Activated naive CD8-positive, alpha-beta T cell treated with anti-CD3 and anti-CD28 coated beads, Interleukin-2, amount 50 U/mL, for 16 hours (primary cell): ENCODE measurements at places on chromosomes 6 and 20.
A peak's percentile ranks its signal among the peaks of the same experiment; 100 is the strongest.

GRCh38 chr6:144344646-144345045 is 59.5 kb downstream of the UTRN start:
- DNase-seq, result no peak

- peak; percentile 25 for DNase-seq
These were observed 32.6 kb upstream of the PHACTR3 start for GRCh38 chr20:59571551-59572314.

GRCh38 chr6:159988983-159989454 is 20.1 kb downstream of the IGF2R start:
- no peak for DNase-seq

- no peak for DNase-seq
These were observed 231.6 kb downstream of the QKI start for GRCh38 chr6:163646133-163646532.

DNA sequence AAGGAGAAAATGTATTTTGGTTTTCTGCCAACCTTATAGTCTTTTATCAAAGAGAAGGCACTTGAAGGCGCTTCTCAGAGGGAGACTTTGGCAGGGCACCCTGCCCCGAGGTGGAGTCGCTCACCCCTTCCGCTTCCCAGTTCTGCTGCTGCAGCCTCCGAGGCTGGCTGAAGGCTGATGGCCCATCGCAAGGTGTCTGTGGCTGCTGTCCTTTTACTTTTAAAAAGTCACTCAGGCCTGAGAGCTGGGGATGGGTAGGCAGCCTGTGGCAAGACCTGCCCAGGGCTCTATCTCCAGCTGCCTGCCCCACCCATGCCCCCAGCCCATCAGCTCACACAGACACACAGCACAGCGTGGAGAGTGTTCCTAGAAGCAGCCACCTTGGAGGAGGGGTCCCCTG is 206.6 kb upstream of the CST7 start:
- no peak for DNase-seq

GRCh38 chr6:27188061-27188884 is 59.2 kb upstream of the PRSS16 start:
- DNase-seq, result no peak

GRCh38 chr6:35044145-35044745 is 96.9 kb downstream of the TCP11 start:
- no peak for DNase-seq

DNA sequence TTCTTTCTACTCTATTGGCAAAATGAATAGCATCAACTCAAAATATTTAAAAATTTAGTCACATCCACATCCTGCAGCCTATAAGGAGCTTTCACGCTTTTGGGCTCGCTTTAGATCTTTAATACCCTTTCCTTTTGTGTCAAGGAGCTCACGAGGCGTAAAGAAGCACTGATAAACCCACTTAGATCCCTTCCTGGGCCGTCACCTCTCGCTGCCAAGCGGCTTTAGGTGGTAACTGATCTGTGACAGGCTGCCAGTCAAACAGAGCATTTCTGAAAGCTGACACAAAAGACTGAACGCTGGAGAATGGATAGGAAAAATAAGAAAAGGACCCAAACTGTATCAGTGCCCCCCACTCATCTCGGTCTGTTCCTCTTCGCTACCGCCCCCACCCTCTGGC is 385.7 kb upstream of the MMS22L start:
- DNase-seq, result no peak

- DNase-seq, result no peak
These were observed 547.9 kb upstream of the PTCHD4 start for GRCh38 chr6:48658915-48659314.

GRCh38 chr20:54565255-54565654 is 89.9 kb downstream of the DOK5 start:
- no peak for DNase-seq

DNA sequence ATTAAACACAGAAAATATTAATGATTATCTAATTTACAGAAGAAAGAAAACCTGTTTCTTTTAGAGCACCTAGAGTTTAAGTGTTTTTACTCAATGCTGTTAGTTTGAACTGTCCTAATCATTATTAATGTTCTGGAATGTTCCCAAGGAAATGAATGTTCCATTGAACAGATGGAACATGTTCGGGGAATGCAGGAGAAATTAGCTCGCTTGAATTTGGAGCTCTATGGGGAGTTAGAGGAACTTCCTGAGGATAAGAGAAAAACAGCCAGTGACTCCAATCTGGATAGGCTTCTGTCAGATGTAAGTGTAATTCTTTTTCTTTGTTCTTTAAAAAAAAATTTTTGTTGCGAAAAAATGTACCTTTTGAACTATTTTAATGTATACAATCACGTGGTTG is 10.8 kb upstream of the ECT2L start:
- DNase-seq, result no peak

DNA sequence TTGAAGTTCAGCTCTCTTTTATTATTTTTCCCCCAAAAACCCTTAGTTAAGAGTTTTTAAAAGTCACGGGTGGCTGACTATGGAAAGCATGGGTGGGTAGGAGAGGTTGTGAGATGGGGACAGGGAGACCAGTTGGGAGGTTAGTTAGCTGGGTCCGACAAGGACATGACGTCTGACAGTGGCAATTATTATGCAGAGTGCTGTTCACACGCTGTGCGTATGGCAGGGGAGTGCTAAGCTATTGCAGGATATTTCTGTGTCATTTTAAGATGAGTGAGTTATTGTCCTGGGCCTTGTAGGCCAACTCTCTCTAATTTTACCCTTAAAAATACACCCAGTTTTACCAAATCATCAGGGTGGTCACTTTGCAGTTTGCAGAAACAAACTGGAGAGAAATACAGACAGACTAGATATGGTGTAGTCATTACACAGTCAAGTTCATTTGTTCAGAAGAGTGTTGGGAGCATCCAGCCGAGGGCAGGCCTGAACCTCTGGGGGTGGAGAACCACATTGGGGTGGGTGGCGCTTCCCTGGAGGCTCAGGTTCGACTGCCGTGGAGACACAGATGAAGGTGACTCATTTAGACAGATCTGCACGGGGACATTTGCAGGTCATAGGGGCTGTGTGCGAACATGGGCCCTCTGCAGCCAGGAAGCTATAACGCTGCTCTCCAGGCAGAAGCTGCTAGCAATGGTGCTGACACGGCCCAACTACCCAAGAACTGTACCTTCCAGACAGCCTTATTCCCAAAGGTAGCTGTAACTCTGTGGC is 307.6 kb downstream of the QKI start:
- no peak for DNase-seq

DNA sequence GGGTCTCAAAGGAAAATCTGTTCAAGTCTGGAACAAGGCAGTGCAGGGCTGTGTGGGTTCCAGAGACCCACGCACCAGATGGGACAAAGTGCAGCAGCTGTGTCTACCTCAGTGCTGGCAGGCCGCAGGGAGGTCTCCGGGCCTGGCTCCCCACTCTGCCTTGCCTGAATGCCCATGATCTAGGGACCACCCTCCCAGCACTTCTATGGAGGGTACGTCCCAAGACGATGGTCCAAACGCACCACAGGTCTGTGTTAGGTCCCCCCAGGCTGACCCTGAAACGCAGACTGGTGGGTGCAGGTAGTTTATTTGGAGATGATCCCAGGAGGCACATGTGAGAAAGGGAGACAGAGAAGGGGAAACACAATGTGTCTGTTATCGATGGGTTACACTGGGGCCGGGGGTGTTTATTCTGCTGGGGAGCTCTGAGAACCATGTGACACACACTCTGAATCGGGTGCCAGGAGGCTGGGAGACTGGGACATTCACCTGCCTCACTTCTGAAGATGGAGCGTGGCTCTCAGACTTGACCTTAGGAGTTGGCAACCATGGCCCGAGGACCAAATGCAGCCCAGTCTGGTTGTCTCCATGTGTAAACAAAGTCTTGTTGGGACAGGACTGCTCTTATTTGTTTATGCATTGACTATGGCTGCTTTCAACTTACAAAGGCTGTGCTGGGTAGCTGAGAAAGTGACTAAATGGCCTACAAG is 21.7 kb downstream of the CST9L start:
- DNase-seq, result no peak

GRCh38 chr20:32966881-32967781 is 37.1 kb downstream of the SUN5 start:
- DNase-seq, result no peak

GRCh38 chr6:52161689-52162438 is 24.3 kb upstream of the IL17A start:
- no peak for DNase-seq

DNA sequence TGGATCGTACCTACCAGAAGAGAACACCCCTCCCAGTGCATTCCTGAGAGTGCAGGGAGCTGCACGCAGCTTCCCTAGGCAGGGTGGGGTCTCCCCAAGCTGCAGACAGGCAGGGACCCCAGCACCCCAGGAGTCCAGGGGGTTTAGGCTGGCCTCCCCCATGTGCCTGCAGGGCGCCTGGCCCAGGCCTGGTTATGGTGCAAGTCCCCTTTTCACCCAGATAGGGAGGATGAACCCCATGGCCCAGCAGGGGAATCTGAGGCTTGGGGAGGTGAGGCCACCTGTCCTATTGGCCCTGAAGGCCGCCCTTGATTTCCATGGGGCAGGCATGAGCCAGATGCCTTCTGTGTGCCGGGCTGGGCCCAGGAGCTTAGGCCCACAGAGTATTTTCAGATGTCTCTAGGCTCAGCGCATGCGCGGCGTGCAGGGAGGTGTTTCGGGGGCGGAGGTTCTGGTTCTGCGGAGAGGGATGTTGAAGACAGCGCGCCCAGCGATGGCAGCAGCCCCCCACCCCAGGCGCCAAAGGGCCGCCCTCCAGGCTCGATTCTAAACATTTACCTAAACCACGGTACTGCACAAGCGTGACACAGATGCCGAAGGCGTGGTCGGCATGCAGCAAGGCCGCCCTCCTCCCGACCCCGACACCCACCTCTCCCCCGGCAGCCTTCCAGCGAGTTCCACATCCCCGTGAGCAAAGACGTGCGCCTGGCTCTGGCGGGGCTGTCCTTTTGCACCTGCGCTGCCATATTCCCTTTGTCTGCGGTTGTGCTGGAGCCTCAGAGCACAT is 29.4 kb downstream of the COL20A1 start:
- DNase-seq, result no peak

- DNase-seq, result no peak
These were observed 33.1 kb upstream of the CHRNA4 start for GRCh38 chr20:63394069-63394919.

GRCh38 chr6:155628306-155628705 is 172.7 kb upstream of the NOX3 start:
- DNase-seq, result no peak

DNA sequence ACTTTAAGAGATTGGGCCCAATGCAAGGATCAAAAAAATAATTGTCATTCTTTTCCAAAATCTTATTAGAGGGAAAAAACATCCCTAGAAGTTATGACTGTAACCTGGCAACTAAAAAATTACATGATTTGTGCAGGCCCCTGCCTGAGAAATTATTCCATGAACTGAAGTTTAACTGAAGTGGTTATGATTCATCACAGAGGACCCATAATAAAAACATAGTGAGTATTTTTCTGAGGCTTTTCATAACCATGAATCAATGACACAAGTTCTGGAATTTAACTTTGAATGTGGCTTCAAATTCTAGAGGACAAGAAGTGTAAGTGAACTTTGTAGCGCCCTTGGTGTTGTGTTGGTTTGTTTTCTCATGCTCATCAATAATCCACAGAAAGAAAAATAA is 31.1 kb upstream of the CARMIL1 start:
- no peak for DNase-seq

DNA sequence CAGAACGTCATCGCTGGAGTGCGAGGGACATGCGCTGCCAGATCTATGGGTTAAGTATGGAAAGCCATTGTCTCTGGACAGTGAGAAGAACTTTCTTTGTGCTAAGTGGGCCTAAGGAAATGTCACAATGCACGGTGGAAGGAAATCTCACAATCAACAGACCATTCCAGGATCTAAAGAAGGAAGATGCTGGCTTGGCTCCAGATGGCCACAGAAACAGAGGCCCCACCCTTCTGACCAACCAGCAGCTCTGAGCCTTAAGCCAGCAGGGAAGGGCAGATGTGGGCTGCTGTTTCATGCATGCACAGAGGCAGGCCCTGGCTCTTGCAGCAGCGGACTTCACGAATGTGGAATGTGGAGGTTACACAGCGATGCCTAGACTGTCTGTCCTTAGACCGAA is 156.3 kb downstream of the SOBP start:
- DNase-seq, result no peak

DNA sequence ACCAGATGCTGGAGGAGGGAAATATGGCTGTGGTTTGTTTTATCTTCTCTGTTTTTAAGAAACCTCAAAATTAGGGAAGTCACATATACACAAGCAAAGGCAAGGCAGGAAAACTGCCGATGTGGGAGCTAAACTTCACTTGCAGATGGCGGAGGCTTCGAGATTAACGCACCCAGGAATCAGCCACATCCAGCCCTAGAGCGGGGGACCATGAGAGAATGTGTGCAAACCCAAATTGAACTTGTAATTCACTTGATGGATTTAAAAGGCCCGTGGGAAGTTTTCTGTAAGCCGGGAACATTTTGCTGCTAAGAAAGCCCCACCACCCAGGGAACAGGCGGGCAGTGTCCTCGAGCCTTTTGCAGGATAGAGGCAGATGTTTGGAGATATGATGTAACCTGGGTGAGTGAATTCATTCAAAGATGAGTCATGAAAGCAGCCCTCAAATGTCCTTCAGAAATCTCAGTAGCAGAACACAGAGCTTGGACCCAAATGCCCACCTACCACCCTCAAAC is 39.9 kb downstream of the PREX1 start:
- DNase-seq, result no peak

DNA sequence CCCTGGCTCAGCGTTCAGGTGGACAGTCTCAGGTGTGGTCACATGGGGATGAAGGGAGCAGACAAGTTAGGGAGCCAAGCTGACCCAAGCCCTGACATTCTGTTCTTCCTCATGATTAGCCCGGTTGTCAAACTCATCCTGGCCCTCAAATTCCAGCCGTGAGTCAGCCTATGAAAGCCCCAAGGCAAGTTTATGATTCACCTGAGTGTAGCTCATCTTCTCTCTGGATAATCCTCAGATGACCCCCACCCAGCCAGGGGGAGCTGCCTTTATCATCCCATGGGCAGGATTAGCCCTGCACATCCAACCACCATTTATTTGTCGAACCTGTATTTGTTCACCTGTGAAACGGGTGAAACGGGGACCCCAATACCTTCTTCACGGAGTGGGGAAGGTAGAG is 161.9 kb downstream of the DHX35 start:
- DNase-seq, result no peak

- DNase-seq, result no peak
These were observed 10.4 kb downstream of the RPL7L1 start for GRCh38 chr6:42889815-42890214.

- no peak for DNase-seq
These were observed 862.7 kb upstream of the FLRT3 start for GRCh38 chr20:15200147-15200565.

DNA sequence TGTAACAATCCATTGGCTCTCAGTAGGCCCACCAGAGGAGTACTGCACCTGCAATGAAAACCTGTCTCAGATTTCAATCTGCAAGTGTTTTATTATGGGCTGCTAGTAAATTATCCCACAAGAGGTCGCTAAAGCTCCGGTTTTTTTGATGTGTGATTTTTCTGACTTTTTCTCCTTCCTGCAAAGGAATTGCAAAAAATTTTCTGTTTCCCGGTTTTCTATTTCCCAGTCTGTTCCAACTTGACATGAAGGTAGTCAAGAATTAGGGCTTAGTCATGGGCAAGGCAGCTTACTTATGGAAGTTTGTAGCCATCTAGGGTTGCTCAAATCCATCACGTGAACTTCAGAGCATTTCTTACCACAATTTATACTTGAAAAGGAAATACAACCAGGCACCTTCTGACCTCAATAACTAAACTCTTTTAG is 38.5 kb upstream of the AHI1 start:
- DNase-seq, result no peak
